ENCODE measurements at places on chromosomes 13 and 19.

DNA sequence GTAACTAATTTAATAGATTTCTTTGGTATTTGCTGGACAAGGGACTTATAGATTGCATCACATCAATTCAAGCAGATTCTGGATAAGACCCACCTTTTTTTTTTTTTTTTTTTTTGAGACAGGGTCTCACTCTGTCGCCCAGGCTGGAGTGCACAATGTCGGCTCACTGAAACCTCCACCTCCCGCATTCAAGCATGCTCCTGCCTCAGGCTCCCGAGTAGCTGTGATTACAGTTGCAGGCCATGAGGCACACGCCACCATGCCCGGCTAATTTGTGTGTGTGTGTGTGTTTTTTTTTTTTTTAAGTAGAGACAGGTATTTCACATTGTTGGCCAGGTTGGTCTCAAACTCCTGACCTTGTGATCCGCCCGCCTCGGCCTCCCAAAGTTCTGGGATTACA, 4.2 kb upstream of the PRODH2 start:
- DNase-seq = no peak

- peak; percentile 86 for DNase-seq
These were observed 19.7 kb downstream of the MED26 start for GRCh38 chr19:16608290-16608739.

DNA sequence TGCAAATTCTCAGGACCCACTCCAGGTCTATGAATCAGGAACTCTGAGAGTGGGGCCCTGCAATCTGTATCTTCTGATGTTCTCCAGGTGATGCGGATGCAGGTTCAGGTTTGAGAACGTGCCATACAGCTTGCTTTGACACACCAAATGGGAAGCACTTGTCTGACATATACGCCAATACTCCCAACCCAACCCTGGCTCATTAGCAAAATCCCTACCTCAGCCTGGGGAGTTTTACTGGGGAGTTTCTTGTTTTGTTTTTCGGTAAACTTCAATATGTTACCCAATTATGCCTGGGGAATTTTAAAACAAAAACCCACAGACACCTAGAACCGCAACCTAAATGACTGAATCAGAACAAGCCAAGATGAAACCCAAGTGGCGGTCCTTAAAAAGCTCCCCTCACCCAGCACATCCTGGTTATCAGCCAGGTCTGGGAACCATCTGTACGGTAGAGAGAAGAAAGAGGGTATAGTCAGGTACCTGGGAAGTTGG, 41.2 kb downstream of the ABCC4 start:
- no peak for DNase-seq

DNA sequence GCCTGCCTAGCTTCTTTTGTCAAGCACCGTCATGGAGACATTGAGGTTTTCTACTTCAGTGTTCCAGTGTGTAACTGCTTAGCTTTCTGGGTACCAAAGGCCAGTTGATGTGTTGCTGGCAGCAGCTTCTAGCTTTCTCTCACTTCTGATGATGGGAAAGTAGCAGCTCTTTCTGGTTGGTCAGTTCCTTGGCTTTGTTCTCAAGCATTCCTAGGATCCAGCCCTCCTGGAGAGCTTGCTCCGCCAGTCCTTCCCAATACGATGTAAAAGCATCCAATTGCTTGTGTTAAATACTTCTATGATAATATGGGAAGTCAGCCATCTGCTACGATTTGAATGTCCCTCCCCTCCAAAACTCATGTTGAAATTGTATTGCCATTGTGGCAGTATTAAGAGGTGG, 182.8 kb downstream of the UGGT2 start:
- DNase-seq = no peak

DNA sequence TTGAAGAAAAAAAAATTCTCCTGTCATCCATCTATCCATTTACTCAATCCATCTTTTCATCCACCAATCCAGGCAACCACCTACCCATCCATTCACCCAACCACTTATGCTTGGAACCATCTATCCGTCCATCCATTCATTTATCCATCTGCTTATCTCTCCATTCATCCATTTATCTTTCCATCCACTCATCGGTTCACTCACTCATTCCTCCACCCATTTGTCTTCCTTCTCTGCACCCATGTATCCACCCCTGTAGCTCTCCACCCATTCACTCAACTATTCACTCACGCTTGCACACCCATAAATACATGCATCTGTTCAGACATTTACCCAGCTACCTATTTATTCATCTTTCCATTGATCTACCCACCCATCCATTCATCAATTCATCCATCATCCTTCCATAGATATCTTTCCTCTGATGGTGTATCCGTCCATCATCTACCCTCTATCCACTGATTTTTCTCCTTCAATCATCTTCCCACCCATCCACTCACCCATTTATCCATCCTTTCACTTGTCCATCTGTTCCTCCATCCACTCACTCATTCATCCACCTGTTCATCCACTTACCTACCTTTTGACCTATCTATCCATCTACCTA, 9.5 kb downstream of the NPHS1 start:
- no peak for DNase-seq

DNA sequence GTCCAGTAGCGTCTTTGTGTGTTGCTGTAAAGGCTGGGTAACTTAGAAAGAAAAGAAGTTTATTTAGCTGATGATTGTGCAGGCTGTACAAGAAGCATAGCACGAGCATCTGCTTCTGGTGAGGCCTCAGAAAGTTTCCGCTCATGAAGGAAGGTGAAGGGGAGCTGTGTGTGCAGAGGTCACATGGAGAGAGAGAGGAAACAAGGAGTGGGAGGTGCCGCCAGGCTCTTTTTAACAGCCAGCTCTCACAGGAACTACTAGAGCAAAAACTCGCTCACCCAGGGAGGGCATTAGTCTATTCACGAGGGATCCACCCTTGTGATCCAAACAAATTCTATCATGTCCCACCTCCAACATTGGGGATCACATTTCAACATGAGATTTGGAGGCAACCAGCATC, 99.8 kb downstream of the GPR12 start:
- DNase-seq = no peak

DNA sequence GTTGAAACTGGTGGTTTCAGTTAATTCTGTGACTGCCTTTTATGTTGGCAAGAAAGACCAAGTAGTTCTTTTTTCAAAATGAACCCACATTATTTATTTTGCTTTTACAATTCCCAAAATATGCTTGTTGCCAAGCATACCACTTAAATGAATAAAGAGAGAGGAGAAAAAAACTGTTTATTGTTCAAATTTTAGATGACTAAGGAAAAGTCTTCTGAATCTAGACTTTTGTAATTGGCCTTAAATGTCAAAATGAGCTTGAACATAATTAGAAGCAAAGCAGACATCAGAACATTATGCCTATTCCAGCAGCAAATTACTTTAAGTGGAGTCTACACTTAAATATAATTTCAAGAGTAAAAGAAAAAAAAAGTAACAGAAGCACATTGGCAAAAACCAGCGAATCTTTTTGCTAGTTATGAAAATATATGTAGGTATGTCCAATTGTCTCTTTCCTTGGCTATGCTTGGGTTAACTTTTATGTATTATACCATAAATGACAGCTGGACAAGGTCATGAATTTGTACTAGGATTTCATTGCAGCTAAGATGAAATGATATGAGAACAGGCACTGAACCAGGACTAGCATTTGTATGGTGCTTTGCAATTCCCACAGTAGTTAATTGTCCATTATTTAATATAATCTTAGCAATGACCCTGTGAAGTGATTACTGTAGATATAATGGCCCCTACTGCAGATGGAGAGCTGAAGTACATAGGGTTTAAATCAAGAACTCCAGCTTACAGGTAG, 211.9 kb downstream of the NALCN start:
- DNase-seq = no peak

GRCh38 chr19:49767381-49767780, 580 bp downstream of the AP2A1 start:
- DNase-seq = no peak

DNA sequence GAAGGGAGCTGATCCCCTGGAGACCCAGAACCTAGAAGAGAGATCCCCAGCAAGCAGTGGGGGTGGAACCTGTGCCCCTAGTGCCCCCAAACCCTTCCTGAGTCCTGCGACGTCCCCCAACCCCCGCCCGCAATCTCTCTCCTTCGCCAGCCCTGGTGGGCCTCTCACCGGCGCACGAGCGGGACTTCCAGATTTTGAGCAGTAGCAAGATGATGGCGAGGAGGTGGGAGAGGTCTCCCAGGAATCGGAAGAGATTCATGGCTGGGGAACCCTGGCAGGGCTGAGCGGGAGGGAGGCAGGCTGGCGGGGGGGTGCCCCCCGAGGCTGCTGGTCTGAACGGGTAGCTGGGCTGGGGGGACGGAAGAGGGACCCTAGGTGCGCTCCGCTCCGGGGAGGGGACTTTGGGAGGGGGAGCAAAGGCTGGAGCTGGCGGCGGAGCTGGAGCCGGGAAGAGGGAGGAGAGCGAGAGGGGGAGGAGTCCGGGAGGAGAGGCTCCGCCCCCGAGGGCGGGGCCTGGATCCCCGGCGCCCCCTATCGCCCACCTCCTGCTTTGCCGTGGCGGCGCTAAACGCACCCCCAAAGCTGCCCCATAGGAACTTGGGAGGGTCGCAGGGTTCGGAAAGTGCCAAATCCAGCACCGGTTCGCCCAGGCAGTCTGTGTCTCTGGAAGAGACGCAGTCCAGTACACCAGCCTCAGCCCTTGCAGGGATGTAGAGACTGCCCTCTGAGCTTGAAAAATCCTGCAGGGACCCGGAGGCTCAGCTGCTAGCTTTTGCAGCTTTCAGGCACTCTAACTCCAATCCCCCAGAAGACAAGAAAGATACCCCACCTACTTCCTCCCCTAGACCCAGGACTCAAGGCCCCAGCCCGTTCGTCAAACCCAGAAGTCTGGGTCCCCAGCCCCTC, at the start of gene KDELR1:
KDELR1 (minus strand) TSS at position 452 of the 906 bp plus-strand sequence; CDS start at position 259, 193 bp downstream.
- no peak for DNase-seq

GRCh38 chr13:99501848-99502301, 603 bp downstream of the TM9SF2 start:
- DNase-seq = no peak

- DNase-seq = no peak
These were observed 41.6 kb upstream of the C13orf42 start for GRCh38 chr13:51152701-51153100.

DNA sequence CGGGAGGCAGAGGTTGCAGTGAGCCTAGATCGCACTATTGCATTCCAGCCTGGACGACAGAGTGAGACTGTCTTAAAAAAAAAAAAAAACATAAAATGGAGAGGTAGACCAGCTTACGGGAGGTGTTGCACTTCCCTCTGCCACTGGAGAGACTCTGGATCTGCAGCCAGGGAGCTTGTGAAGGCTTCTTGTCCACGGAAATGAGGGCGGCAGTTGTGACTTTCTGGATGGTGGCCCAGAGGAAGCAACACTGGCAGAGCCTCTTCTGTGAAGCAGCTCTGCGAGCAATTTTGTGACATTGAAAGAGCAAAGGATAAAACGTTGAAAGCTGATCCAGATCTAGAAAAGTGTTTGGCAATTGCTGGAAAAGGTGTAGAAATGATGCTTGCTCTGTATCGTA, 10.4 kb downstream of the SPINT2 start:
- DNase-seq = no peak

GRCh38 chr19:4506449-4507149, 11.7 kb downstream of the PLIN4 start:
- peak; percentile 10 for DNase-seq

DNA sequence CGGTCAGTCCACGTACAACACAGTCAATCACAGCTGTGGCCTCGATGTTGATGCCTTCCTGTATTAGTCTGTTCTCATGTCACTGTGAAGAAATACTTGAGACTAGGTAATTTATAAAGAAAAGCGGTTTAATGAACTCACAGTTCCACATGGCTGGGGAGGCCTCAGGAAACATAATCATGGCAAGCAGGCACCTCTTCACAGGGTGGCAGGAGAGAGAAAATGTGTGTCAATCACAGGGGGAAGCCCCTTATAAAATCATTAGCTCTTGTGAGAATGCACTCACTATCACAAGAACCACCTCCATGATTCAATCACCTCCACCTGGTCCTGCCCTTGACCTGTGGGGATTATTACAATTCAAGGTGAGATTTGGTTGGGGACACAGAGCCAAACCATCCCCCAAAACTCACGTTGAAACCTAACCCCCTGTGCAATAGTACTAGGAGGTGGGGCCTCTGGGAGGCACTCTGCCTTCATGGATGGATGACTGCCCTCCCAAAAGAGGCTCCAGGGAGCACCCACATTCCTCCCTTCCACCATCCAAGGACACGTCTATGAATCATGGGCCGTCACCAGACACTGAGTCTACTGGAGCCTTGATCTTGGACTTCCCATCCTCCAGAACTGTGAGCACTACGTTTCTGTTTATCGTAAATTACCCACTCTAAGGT, 2.3 kb upstream of the PROZ start:
- DNase-seq = no peak

GRCh38 chr19:4350726-4351125, 7.4 kb downstream of the MPND start:
- DNase-seq = no peak

- peak; percentile 35 for DNase-seq
These were observed 333.6 kb downstream of the DLEU7 start for GRCh38 chr13:50509771-50510441.

DNA sequence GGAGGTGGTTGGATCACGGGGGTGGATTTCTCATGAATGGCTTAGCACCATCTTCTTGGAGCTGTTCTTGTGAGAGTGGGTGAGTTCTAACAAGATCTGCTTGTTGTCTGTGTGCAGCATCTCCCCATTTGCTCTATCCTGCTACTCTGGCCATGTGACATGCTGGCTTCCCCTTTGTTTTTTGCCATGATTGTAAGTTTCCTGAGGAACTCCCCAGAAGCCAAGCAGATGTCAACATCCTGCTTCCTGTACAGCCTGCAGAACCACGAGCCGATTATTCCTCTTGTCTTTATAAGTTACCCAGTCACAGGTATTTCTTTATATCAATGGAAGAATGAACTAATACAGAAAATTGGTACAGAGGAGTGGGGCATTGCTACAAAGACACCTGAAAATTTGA, 2.3 kb upstream of the SIGLEC12 start:
- DNase-seq = no peak

- no peak for DNase-seq
These were observed 208.0 kb downstream of the DLEU7 start for GRCh38 chr13:50635504-50635903.

- DNase-seq = peak; percentile 34
These were observed 3.4 kb downstream of the DNMT1 start for GRCh38 chr19:10191347-10191746.

Data from fibroblast of skin of left quadriceps (primary cell).